ENCODE measurements at places on chromosomes 3 and 15. TPM values are rescaled to one million over a fixed set of nuclear protein-coding genes. Genes with fewer than 3 reads are reported as not detected.

Gene GUCA1C
- not detected for polyA plus RNA-seq

Gene APEH
- 70.8 TPM for polyA plus RNA-seq

Gene SEMA3B
- polyA plus RNA-seq = 2.2 TPM

Gene TMEM212
- polyA plus RNA-seq = not detected

Gene SPATA12
- not detected for polyA plus RNA-seq

Gene IMPG2
- polyA plus RNA-seq = 0.08 TPM

Gene ZMYND10
- polyA plus RNA-seq = 0.51 TPM

Gene AMT
- 1.0 TPM for polyA plus RNA-seq

Gene COLQ
- polyA plus RNA-seq = 6.9 TPM

Gene CLDN16
- not detected for polyA plus RNA-seq

Gene SLC9C1
- not detected for polyA plus RNA-seq

Gene CPEB1
- polyA plus RNA-seq = 1.3 TPM

Gene PARP15
- polyA plus RNA-seq = 0.34 TPM

Gene GDPGP1
- 5.9 TPM for polyA plus RNA-seq

Gene OSBPL10
- polyA plus RNA-seq = 0.75 TPM

Gene EPM2AIP1
- 2.5 TPM for polyA plus RNA-seq

Gene TRAIP
- polyA plus RNA-seq = 1.3 TPM

Gene ANKRD34C
- polyA plus RNA-seq = 0.01 TPM

Gene STXBP5L
- polyA plus RNA-seq = 0.01 TPM

Gene FAM43A
- 4.1 TPM for polyA plus RNA-seq

Gene RYR3
- 8.3 TPM for polyA plus RNA-seq

Gene GOLGA8H
- polyA plus RNA-seq = 0.13 TPM

Gene CIP2A
- 1.7 TPM for polyA plus RNA-seq

Gene SEMA3G
- 6.2 TPM for polyA plus RNA-seq

Gene SOX14
- not detected for polyA plus RNA-seq

Gene MEGF11
- 0.04 TPM for polyA plus RNA-seq

Gene CLDN1
- polyA plus RNA-seq = 0.51 TPM

Gene PPP2R3A
- polyA plus RNA-seq = 5.4 TPM

Gene LYSMD4
- polyA plus RNA-seq = 13.5 TPM

Gene DET1
- polyA plus RNA-seq = 7.0 TPM

Gene ULK3
- polyA plus RNA-seq = 33.2 TPM

Gene SLC22A13
- polyA plus RNA-seq = 0.29 TPM

Gene TIMP4
- polyA plus RNA-seq = 15.7 TPM

Gene MAP6D1
- polyA plus RNA-seq = 2.7 TPM

Gene CCK
- not detected for polyA plus RNA-seq

Gene ADAMTS7
- polyA plus RNA-seq = 0.32 TPM

Gene RTP1
- polyA plus RNA-seq = not detected

Gene EXOSC7
- 28.4 TPM for polyA plus RNA-seq

Gene CHRNA5
- polyA plus RNA-seq = 2.4 TPM

Gene HIGD2B
- not detected for polyA plus RNA-seq

Gene RASGRP1
- polyA plus RNA-seq = 0.03 TPM

Gene LOXL1
- polyA plus RNA-seq = 4.3 TPM

Gene CCR2
- 0.27 TPM for polyA plus RNA-seq

Gene FGD5
- polyA plus RNA-seq = 3.8 TPM

Gene SNX22
- 0.31 TPM for polyA plus RNA-seq

Data from psoas muscle (tissue), 8 donors.